Astrocyte (in vitro differentiated cells and primary cell): ENCODE measurements at places on chromosomes 16 and 17.

GRCh38 chr16:70740914-70741782 is 55.3 kb upstream of the MTSS2 start:
- DNase-seq: peak; percentile 43

DNA sequence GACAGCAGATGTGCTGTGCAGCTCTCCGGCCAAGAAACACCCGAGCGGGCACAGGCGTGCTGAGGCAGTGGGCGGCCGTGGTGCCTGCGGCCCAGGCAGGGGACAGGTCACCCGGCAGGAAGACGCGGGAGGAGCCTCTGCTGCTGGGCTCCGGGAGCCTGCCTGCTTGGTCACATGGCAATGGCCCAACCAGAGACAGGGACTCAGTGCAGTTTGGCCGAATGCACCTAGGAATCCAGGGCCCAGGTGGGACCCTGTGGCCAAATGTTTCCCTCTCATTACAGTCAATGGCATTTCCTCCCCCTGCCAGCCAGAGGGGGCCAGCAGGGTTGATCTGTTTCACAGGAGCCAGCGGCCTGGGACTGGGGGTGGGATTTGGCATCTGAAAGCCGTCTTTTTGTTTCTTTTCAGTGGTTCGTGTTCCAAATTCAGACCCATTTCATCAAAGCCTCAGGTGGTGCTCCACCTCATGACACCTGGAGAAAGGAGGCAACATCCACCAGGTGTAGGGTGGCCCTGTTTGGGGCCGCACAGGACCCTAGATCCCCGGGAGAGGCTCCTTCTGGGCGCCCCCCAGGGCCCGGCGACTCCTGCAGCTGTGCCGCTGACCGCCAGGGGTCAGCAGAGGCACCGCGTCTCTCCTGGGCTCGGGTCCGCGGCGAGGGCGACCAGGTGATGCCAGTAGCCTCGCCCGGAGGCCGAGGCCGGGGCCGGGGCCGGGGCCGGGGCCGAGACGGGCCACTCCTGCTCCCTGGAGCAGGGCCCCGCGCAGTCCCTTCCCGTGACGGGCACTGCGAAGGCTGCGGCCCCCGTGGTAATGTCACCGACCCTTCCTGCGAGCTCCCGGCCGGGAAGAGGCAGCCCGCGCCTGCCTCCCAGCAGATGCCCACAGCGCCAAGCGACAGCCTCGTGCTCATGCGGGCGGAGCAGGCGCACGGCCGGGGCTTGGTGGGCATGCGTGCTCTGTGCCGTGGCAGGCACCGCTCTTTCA is 118.5 kb downstream of the C16orf78 start:
- no peak for DNase-seq

DNA sequence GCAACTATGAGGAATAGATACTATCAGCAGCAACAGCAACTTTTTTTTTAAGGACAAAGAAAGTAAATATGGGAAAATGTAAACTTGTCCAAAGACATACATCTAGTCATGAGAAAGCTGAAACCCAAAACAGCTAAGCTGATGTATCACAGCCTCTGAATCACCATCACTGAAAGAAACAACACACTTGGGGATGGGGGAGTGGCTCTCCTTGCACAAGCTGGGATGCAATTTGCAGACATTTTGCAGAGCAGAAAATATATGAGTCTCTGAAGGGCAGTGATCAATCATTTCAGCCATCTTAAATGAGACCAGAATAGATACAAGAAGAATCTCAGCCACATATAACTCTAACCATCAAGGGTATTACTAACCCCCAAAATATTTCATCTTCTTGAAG is 79.1 kb downstream of the GRIN2A start:
- peak; percentile 68 for DNase-seq

- no peak for DNase-seq
These were observed 28.9 kb downstream of the CPSF4L start for GRCh38 chr17:73232587-73233373.

DNA sequence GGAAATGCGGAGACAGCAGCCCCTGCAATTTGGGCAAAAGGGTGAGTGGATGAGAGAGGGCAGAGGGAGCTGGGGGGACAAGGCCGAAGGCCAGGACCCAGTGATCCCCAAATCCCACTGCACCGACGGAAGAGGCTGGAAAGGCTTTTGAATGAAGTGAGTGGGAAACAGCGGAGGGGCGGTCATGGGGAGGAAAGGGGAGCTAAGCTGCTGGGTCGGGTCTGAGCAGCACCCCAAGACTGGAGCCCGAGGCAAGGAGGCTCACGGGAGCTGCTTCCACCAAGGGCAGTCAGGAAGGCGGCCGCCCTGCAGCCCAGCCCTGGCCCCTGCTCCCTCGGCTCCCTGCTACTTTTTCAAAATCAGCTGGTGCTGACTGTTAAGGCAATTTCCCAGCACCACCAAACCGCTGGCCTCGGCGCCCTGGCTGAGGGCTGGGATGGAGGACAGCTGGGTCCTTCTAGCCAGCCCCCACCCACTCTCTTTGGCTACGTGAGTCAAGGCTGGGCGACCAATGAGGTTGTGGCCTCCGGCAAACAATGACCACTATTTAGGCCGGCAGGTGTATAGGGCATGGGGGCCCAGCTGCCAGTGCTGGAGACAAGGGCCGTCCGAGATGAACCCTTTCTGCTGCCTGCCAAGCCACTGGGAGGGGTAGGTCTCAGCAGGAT is 507 bp downstream of the SERPINF1 start:
- DNase-seq: peak; percentile 52

GRCh38 chr17:77622647-77623046 is 335.9 kb upstream of the TNRC6C start:
- no peak for DNase-seq

DNA sequence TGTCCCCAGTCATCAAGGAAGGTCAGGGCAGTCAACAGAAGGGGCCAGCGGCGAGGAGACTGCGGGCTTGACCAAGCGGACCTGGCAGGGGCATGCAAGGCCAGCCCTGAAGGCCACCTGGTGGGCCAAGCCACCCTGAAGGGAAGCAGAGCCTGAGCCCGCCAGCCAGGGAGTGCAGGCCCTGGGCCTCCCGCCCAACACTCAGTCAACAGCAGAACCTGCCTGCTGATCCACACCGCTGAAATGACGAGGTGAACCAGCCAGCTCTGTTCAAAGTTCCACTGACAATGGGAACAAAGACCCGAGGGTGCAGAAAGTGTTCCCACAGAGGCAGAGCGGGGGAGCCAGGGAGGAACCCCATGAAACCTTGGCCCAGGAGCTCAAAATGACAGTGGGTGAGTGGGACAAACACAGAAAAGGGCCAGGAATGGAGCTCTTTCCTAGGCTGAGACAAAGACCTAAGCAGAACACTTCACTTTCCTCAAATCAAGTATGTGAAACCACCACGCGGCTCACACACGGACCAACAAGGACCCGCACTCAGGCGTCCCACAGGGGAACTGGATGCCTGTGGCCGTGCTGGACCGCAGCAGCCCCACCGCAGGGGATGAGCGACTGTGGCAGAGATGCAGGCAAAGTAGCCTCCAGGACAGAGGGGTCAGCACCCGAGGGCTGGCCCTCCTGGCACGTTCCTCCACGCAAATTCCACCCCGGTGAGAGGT is 12.0 kb downstream of the AXIN1 start:
- DNase-seq: no peak

- peak; percentile 62 for DNase-seq
These were observed 144.0 kb downstream of the PRKCA start for GRCh38 chr17:66446419-66446818.

GRCh38 chr17:48624544-48625494 is 1.3 kb downstream of the HOXB9 start:
- no peak for DNase-seq

DNA sequence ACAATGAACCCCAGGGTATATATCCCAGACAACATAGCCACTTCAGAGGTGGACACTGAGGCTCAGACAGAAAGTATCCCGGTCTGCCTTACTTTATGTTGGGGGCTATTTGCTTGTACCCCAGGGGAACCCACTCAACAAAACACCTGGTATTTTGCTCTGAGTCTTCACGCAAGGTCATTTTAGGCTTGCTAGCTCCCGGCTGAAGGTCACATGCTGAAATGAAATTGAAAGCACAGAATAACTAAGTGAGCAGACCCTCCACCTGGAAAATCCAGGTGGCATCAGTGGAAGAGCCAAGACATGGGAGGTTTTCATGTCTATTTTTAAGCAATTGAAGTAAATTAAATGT is 4.1 kb upstream of the KDM8 start:
- no peak for DNase-seq

DNA sequence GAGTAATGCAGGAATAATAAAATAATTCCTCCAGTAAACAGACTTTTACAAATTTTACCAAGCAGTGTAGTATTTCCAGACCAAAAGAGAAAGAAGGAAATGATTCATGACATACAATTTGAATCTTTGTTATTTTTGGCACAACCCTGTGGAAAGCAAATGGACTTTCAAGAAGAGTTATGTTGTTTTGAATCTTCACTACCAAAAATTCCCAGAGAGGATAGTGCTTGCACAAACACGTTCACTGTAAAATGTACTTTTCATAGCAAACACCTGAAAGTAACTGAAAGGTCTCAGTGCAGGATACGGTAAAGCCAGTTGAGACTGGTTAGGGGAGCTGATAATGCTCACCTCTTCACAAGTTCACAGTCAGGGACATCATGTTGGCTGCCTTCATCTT is 107.1 kb downstream of the USP22 start:
- DNase-seq: peak; percentile 83

GRCh38 chr17:27601069-27601974 is 29.7 kb upstream of the LGALS9 start:
- DNase-seq: peak; percentile 49

DNA sequence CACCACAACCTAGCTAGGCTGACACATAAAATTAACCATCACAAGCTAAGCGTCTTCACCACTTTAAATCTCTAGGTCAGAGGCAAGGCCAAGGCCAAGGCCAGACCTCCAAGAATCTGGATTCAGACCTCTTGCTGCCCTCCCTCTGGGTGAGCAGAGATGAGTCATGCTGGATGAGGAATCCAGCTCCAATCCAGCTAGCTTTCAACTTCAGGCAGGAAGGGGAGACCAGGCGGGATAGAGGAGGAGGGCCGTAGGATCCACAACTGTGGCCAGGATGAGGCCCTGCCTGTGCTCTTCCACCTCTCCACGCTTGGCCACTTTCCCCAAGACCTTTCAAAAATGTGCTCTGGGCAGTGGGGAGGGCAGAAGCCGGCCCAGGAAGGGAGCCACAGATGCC is 14.7 kb downstream of the LRRC75A start:
- DNase-seq: peak; percentile 81

- DNase-seq: peak; percentile 51
These were observed at the start of gene PRKCA for GRCh38 chr17:66301864-66302741. PRKCA (plus strand) TSS chr17:66302613.

- no peak for DNase-seq
These were observed 27.3 kb upstream of the STH start for GRCh38 chr17:45971698-45972141.

DNA sequence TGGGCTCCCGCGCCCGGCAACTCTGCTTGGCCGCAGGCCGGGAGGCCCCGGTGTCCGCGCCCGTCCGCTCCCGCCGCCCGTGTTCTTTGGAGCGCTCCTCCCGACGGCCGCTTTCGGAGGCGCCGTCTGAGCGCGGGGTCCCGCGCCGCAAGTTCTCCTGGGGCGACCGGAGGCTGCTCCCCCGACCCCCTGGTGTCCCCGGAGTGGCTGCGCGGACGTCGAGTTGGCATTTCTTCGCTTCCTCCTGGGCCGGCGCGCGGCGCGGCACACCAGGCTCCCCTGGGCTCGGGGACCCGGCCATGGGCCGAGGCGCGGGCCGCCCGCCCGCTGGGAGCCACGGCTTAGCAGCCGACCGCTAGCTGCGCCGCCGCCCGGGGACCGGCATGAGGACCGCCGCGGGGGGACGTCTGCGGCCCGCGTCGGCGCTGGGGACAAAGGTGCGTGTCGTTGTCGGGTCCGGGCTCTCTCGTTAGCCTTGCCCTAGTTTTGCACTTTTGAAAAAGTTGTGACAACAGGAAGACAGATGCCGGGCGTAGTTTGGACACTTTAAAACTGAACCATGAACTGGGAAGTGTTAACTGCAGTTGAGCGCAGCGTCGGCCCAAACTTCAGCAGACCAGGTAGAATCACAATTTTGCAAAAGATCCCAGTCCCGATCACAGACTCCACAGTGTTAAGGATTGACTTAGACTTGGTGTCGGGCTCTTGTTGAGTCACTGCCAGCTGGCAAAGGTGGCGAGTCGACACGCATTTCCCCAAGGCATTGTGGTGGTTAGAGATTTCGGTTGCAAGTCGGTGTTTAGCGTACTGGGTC is 700 bp downstream of the UBN1 start:
- peak; percentile 51 for DNase-seq

DNA sequence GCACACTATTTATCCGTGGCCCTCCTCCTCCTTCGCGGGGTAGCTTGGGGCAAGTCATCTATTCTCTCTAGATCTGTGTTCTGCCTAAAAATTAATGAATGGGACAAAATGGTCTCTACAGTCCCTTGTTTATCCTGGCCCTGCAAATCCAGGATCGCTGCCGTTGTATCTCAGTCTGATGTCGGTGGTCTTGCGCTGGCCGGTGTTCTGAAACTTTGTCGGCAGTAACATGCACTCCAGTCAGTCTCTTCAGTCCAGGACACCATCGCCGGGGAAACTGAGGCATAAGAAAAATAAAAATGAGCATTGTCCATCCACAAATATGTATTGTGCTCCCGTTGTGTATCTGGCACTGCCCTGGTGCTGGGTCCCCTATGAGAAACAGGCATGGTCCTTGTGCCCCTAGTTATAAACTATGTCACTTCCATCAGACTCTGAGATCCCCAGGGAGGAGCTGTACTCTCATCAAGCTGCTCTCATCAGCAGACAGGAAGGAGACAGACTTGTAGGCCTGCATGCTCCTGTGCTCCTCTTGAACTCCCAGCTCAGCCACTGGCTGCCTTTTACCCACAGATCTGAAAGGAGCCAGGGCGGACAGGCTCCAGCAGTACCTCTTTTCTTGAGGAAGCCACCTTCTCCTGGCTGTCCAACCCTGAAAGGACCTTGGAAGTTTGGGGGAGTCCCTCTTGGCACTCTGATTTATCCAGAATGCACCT is 13.7 kb upstream of the CA4 start:
- no peak for DNase-seq

DNA sequence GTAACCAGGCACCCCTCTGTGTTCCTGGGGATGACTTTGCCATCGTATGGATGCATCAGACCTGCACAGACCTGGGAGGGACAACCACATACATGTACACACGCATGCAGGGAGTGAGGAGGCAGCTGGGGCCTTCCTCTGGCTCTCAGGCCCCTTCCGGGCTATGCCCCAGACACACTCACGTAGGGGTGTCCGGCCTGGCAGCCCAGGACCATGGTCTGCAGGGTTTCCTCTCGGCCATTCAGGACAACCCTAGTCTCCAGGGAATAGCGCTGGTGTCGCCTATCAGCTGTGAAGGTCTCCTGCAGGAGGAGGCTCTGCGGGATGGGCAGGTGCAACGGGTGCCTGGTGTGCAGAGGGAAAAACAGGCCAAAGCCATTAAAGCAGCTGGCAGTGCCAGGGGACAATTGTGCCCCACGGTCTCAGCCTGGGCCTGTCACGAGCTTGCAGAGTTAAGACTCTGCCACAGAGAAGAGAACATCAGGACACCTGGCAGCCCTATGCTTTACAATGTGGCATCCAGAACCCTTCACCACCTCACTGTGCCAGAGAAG is 101.4 kb downstream of the RMI2 start:
- DNase-seq: no peak

DNA sequence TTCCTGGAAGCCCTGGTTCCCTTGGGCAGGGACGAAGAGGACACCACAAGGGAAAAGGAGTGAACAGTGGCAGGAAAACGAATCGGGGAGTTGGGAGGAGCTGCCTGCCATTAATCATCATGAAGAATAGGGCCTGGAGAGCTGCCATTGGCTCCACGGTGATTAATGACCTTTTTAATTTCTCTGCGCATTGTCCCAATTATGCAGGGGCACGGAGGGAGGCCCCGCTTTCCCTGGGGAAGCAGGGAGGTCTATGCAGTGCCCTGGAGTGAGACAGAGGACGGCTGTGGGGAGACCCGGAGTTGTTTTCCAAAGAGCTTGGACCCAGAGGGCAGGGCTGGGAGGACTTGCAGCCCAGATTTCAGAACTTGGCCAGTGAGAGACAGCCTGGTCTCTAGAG is 338.9 kb upstream of the C16orf82 start:
- DNase-seq: no peak
